ENCODE measurements at places on chromosomes 6 and 20.

DNA sequence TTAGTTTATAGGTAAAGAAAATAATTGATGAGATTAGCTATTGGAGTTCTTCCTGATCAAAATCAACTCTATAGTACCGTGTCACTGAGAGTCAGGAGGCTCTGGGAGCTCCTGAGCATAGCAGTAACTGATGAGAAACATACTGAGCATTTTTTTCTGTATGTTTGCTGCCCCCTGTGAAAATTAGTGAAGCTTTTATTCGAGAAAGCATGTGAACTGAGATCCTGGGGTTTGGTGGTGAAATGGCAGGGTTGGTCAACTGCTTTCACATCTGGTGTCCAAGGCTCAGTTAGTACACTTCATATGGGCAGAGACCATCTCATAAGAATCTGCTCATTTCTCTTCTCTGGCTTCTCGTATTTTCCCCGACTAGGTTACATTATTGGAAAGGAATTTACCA, 4.1 kb upstream of the ABT1 start:
- DNase-seq = no peak

- no peak for DNase-seq
These were observed 193.3 kb upstream of the CHD6 start for GRCh38 chr20:41811456-41811855.

DNA sequence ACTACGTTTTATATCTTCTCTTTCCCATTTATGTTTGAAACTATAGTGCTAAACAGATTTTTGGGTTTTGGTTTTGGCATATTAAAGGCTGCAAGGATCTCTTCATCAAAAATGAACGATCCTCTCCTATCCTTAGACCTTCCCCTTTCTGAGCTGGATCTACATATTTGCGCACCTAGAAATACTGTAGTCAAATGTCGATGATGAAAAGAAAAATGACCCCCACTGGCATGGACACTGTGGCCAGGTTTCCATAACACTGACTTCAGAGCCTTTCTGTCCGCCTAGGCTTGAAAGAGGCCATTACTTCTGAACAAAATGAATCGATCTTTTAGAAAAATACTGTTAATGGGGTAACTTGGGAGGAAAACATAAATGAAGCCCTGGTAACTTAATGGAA, 5.8 kb downstream of the FLRT3 start:
- DNase-seq = no peak

- DNase-seq = no peak
These were observed 47.3 kb downstream of the ZFAND3 start for GRCh38 chr6:37866590-37867507.

GRCh38 chr6:56927538-56928453, 27.1 kb upstream of the BEND6 start:
- DNase-seq = no peak

- DNase-seq = no peak
These were observed 110.3 kb downstream of the COL19A1 start for GRCh38 chr6:69976591-69977090.

- no peak for DNase-seq
These were observed 3.6 kb upstream of the MTCL3 start for GRCh38 chr6:127522714-127523113.

- no peak for DNase-seq
These were observed 114.5 kb upstream of the SCGN start for GRCh38 chr6:25537349-25538018.

- no peak for DNase-seq
These were observed 157.6 kb upstream of the KCNQ5 start for GRCh38 chr6:72464246-72464645.

DNA sequence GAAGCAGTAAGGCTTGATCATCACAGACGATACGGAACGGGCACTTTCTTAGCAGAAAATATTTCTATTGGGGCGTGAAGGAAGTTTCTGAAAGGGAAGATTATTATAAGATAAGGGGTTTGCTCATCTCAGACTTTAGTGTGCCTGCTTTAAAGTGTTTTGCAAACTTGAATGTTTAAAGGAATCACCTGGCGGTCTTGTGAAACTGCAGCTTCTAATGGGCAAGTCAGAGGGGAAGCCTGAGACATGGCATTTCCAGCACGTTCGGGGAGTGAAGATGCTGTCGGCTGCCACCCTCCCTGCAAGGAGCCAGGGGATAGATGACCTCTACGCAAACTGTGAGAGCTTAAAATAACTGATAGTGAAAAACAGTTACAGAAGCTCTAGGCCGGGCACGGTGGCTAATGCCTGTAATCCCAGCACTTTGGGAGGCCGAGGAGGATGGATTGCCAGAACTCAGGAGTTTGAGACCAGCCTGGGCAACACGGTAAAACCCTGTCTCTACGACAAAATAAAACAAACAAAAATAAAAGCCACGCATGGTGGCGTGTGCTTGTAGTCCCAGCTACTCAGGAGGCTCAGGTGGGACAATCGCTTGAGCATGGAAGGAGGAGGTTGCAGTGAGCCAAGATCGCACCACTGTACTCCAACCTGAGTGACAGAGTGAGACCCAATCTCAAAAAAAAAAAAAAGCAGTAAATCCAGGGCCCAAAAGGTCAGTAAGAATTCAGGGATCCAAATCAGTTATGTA, 2.3 kb upstream of the KIF16B start:
- no peak for DNase-seq

DNA sequence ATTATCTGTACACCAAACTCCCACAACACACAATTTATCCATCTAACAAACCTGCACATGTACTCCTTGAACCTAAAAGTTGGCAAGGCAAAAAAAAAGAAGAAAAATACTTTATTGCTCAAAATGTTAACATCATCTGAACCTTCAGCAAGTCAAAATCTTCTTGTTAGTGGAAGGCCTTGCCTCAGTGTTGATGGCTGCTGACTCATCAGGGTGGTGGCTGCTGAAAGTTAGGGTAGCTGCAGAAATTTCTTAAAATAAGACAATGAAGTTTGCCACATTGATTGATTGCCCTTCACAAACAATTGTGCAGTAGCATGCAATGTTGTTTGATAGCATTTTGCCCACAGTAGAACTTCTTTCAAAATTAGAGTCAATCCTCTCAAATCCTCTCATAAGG, 2.7 kb upstream of the WFDC11 start:
- no peak for DNase-seq

DNA sequence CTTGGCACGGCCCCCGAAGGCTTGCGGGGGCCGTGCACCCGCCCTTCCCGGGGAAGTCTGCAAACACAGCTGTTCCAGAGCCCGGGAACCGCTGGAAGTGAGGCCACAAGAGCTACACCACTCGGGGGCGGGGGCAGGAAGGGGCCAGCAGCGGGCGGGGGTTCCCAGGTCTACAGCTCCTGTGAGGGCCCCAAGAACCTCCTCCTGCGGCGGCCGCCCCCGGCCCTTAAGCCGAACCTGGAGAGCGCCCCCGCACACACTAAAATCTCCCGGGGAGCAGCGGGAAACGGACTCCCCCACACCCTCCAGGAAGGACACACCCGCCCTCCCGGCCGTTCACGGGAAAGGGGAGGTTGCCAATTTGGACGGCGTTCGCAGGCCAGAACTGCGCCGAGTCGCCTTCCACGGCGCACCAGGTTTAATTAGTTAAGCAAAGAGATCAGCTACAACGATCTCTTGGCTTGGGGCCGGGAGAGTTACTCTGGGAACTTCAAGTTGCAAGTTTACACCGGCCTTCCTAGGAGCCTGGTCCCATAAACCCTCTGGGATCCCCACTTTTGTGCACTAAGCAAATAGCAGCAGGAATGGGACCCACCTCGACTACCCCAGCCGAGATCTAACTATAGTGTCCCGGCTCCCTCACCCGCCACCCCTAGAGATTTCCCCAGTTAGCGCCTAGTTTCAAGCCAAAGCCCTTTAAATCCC, 1.7 kb downstream of the JAG1 start:
- DNase-seq = no peak

Data from activated CD4-positive, alpha-beta T cell treated with anti-CD3 and anti-CD28 coated beads for 4 hours (primary cell).